ENCODE measurements at places on chromosomes 12 and 14.

GRCh38 chr12:48002773-48003218 lies 1.5 kb downstream of the COL2A1 start:
- no peak for DNase-seq

DNA sequence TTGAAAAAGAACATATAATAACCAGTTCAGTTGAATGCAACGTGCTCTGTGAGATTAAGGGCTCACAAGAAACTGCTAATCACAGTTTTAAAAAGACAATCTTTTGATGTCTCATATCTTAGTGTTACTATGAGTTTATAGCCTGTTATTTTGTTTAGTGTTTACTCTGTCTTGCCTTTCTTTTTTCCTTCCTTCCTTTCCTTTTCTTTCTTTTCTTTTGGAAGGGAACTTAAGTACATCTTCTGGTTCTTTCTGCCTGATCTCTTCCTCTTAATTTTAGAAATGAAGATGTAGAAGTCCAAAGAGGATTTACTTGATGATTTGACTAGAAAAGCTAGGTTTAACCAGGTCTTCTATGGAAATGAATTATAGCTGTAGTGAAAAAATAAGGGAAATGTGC lies 38.2 kb downstream of the WNK1 start:
- DNase-seq: no peak

- DNase-seq: no peak
Measured at GRCh38 chr14:31219169-31219568, 11.6 kb upstream of the HECTD1 start.

GRCh38 chr14:53156238-53156637 lies 3.1 kb upstream of the DDHD1 start:
- DNase-seq: no peak

DNA sequence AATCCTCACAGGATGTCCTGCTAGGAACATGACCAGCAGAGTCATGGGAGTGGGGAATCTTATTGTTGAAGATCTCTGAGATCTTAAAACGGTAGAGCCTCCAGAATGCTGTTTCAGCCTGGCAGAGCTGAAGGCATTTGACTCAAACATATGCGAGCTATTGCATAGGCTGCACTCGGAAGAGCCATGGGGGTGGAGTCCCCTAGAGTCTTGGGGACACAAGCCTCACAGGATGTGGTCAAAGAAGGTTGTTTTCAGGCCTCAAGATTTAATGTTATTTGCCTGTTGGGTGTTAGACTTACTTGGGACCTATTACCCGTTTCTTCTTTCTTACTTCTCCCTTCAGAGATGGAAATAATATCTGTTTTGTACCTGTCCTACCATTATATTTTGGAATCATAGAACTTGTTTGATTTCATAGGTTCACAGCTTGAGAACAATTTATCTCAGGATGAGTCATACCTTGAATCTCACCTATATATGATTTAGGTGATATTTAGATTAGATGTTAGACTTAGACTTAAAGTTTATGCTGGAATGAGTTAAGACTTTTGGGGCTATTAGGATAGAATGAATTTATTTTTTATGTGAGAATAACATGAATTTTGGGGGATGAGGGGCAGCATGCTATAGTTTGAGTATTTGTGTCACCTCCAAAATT lies 172.2 kb upstream of the ATP2B1 start:
- no peak for DNase-seq

- no peak for DNase-seq
Measured at GRCh38 chr12:102913453-102914226, 3.4 kb downstream of the PAH start.

DNA sequence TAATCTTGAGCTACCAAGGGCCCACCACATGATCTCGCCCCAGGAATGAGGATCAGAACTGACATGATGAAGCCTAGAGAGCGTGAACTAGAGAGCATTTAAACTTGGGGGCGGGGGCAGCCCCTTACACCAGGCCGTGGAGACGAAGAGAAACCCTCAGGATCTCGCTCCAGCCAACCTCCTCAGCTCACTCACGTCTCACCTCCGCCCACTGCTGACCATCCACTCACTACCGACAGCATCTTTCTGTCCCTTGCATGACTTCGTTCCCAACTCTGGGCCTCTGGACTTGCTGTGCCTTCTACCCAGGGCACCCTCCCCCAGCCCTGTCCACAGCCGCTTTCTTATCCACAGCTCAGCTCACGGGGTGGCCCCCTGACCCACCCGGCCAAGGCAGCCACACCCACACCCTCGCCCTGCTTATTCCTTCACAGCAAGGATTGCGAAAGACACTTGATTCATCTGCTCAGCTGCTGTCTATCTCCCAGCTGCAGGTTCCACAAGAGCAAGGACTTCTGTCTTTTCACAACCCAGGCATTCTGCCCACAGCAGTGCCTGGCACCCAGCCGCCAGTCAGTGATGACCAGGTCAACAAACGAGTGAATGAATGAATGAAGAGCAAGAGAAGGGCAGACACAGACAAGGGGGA lies 6.4 kb downstream of the STX2 start:
- no peak for DNase-seq

- no peak for DNase-seq
Measured at GRCh38 chr12:110641521-110641920, 27.6 kb downstream of the TCTN1 start.

- no peak for DNase-seq
Measured at GRCh38 chr14:51131516-51131915, 36.6 kb upstream of the TRIM9 start.

DNA sequence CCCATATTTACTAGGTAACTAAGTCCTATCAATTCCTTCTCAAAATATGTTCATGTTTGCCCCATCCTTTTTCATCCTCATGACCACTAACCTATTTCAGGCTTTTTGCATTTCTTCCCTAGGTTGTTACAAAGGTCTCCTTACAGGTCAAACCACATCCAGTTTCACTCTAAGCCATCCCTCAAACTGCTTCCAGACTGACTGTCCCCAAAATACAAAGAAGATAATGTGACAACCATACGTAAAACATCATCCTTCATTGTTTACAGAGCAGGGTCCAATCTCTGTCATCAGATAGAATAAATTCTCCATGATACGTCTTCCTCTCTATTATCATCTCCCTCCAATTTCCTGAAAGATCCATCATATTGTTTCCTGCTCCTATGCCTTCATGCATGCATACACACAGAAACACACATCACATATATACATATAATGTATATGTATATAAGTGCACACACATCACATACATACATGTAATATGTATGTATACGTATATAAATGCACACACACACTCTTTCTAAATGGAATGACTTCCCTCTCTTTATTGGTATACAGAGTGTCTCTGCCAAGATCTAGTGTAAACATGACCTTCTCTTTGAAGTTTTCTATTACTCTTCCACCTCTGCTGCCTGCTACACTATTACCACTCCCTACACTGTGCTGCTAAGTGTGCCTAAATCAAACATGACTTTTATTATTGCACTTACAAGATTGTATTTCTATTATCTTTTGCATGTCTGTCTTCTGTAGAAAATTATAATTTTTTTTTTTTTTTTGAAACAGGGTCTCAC lies 30.7 kb upstream of the EPS8 start:
- DNase-seq: no peak

- DNase-seq: no peak
Measured at GRCh38 chr12:124805876-124806668, 57.6 kb downstream of the SCARB1 start.

DNA sequence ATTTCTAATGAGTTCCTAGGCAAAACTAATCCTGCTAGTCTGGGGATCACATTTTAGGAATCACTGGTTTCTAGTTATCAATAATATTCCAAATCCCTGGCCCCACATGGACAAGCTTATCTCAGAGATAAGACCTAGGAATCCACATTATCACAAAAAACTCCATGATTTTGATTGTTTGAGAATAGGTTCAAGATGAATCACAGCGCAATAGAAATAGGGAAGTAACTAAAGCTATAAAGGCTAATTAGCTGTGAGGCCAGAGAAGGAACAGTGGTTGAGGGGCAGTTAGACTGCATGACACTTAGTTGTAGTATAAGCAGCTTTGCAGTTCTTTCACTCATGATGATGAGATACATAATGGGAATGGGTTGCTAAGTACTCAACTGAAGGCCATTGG lies 13.1 kb upstream of the ATP5F1B start:
- DNase-seq: no peak

DNA sequence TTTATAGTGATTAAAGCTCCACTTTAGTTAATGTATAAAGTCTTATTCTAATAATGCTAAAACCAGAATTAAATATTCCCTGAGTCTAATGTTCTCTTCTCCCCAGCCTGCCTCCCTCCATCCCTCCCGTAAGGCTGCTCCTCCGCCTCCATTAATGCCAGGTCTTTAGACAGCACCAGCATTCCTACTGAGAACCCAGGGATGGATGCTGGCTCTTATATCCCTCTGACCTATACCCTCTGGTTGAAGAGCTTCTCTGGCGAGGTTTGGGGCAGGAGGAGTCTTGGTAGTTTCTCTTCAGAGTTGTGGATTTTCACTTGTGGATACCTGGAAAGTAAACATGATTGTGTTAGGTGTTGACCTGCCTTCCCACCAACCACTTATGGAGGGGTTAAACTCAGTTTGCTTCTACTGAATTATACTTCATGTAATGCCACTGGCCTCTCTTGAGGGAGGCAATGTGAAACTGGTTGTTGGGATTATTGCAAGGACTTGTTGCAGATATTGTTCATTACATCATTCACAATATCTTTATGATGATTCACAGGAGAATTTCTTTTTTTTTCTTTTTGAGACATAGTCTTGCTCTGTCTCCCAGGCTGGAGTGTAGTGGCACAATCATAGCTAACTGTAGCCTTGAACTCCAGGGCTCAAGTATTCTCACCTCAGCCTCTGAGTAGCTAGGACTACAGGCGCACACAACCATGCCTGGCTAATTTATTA lies 11.1 kb upstream of the SMAGP start:
- DNase-seq: no peak

- no peak for DNase-seq
Measured at GRCh38 chr12:85600841-85601240, 235.4 kb downstream of the RASSF9 start.

DNA sequence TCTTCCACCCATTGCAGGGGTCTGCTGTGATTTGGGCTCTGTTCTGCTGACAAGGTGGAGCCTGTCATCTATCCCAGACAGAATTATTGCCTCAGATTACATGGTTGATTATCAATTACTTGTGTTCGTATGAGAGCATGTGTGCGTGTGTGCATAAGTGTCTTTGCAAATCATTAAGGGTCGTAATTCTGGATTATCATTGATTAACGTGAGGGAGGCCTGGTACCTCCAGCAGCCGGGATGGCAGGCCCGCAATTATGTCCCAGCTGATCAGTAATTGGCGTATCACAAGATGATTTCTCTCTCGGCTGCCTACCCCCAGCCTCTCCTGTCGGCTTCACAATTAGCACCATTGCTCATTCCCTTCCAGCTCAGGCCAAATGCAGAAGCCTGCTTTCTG lies 29.6 kb upstream of the IRF2BPL start:
- DNase-seq: no peak

GRCh38 chr12:61504396-61505080 lies 755.7 kb upstream of the USP15 start:
- DNase-seq: peak; percentile 18

DNA sequence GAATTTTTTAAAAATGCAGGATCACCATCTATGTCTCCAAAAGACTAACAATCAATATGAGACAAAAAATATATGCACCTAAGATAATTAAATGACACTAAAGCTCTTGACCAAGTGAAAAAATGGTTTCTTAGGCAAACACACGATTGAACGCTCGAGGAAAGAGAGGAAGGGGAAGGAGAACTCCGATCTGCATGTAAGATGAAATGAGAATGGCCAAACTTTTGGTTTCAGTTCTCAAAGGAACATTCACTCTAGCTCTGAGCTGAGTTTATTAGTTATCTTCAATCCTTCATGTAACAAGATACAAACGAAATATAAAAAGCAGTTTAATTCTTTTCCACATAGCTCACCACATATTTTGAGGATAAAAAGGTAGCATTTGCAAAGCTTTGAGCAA lies 2.8 kb downstream of the DYRK4 start:
- no peak for DNase-seq

DNA sequence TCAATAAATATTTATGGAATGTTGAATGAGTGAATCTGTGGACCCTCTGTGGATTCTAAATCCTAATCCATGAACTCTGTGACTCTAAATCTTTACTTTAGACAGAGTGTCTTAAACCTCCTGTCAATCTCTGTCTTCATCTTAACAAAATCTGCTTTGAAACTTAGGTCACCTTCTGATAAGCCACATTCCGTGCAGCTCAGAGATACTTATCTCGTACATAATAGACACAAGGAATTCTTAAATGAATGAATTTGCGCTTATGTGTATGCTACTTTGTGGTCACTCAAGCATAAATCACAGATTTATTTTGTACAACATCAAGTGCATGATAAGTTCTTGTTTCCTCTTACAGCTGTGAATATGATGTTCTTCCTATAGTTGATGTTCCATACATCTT lies 2.2 kb upstream of the KRAS start:
- no peak for DNase-seq

DNA sequence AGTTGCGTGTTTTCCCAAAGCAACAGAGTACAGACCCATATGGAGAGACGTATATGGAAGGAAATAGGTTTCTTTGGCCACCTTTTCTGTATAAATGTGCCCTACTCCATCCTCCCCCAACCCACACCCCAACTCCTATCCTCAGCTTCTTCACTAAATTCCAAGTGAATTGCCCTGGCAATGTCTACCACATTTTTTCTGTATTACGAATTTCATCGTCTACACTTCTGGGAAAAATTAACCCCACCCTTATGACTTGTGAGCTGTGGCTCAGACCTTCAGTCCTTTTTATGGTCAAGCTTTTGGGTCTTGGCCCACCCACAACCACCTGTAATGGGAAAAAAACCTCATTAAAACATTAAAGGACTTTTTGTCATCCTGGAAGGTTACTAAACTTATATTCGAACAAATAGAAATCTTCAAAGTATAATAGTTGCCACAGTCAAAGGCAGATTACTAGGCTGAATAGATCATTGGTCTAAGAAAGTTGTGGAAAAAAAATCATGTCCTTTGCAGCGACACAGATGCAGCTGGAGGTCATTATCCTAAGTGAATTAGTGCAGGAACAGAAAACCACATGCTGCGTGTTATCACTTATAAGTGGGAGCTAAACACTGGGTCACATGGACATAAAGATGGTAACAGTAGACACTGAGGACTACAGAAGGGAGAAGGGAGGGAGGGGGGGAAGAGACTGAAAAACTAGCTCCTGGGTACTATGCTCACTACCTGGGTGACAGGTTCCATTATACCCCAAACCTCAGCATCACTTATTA lies 15.7 kb upstream of the NFKBIA start:
- DNase-seq: no peak

DNA sequence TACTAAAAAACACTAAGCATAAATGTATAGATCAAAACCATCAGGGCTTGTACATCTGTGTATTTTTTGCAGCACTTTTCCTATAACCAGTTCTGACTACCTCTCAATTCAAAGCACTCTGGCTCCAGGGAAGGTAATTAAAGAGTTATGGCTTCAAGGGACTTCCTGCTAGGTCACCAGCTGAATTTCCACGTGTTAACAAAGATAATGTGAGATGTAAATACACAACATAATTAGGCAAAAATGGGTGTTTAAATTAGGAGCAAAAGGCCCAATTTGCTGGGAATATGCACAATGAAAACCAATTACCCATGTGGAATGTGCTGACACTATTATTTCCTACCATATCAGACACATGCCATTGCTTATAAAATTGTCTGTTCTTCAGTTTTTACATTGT lies 513.4 kb upstream of the FLRT2 start:
- DNase-seq: peak; percentile 61

Data from NCI-H1417 treated with DMSO at 0.1 percent for 48 hours (cell line).